ENCODE measurements at places on chromosomes 3 and 15. TPM values are rescaled to one million over a fixed set of nuclear protein-coding genes. Genes with fewer than 3 reads are reported as not detected.

Gene DPPA2
- total RNA-seq: not detected

Gene SQOR
- total RNA-seq: 2.0 TPM

Gene FANCD2OS
- total RNA-seq: not detected

Gene SH3GL3
- 129 TPM for total RNA-seq
